Brain microvascular endothelial cell (primary cell): ENCODE measurements at places on chromosomes 4 and X.

GRCh38 chrX:31279359-31279758 is 207.5 kb upstream of the FTHL17 start:
- peak; percentile 12 for DNase-seq

DNA sequence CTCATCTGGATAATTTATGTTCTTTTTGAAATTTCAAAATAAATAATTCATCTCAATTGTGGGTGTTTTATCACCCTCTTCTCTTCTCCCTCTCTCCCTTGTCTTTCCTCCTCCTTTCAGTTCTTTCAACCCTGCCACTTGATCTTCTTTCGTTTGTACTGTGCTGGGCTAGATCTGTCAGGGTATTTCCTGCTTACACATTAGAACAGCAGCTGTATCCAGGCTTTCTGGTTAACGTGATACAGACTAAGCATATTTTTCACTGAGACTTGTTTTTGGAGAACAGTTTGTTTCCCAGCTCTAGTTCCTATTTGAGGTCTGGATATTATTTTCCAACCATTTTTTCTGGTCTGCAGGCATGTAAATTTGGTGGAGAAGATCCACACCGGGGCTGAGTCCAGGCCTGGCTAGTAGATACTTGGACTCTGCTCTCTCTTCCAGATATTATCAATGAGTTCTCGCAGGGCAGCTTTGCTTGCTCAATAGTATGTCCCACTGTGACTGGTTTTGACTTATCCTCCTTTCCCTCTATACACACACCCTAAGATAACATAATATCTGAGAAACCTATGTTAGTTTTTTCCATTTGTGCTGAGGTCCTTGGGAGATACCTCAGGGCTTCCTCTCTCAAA is 1310.7 kb upstream of the TENM3 start:
- no peak for DNase-seq

DNA sequence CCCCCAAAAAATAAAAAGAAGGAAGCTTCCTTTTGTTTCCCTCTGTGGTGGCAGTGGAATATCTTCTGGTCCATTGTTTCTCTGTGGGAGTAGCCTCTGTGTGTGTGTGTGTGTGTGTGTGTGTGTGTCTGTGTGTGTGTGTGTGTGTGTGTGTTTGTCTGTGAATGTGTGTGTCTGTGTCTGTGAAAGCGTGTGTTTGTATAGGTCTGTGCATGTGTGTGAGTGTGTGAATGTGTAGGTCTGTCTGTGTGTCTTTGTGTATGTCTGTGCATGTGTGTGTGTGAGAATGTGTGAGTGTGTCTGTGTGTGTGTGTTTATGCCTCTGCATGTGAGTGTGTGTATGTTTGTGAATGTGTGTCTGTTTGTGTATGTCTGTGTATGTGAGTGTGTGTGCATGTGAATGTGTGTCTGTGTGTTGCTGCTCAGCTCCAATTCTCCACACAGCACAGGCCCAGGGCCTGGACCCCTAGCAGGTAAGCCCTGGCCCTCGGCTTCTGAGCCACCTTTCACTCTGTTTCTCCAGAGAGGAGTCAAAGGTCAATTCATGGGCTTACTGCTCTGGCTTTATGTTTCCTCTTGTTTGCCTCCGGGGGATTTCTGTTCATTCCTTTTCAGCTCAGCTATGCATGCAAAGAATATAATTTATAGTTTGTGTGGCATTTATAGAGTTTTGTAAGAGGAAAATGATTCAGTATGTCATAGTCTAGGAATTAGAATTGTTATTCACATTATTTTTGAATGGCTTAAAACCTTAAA is 89.8 kb downstream of the UCHL1 start:
- no peak for DNase-seq

DNA sequence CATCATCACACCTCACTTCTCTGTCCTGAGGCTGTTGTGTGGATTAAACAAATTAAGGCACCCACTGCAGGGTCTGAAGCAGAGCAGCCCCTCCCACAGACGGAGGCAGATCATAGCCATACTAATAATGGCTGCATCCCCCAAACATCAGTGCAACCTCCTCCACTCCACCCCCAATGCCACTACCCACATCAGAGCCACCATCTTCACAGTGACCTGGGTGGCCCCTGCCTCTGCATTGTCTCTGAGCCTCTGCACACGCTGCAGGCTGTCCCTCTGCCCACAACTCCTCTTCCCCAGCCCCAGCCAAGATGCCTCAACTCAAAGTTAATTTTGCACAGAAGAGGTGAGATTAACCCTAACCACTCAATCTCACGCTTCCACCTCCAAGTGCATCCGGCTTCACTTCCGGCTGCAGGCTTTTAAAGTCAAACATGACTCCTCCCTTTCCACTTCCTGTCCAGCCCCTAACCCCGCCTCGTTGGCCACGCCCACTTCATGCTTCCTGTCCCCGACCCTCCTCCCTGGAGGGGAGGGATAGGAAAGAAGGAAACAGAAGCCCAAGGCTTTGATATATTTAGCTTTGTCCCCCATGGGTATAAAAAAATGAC is 22.7 kb downstream of the JAKMIP1 start:
- DNase-seq, result no peak

DNA sequence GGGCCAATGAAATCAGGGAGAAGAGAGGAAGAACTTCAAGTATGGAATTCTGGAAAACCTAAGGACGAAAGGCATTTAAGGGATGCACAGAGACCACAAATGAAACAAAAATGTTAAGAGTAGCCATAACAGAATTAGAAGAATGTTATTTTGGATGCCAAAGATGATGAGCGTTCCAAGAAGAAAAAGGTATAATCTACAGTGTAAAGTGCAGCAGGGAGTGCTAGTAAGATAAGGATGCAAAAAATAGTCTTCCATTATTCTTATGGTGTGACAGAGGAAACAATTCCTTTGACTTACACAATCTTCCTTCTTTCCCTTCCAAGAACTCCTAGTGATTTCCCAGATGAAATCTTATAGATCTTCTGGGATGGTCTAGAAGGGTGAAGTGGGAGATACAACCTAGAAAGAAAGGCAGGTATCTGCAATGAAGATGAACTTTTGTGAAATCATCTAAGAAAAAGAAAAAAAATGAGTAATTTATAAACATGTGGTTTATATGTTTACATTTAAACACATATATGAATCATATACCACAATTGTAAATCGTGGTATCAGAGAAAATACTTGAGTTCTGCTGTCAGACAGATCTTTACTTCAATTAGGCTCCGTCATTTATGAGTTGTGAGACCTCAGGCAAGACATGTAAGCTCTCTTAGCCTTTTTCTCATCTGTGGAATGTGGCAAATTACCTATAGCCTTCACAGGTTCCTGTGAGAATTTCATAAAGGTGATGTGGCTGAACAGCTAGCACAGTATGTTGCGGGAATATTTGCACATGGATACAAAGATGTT is 8.1 kb downstream of the MORF4L2 start:
- DNase-seq, result no peak

- DNase-seq, result no peak
Measured at GRCh38 chr4:7107166-7107905, 39.5 kb upstream of the GRPEL1 start.

- DNase-seq, result peak; percentile 68
Measured at GRCh38 chr4:158722917-158723793, at the start of gene PPID. Gene PPID, minus strand, starts transcription at chr4:158723396. Its CDS starts 108 bp downstream, at chr4:158723288.

- no peak for DNase-seq
Measured at GRCh38 chr4:186148336-186148975, 42.9 kb upstream of the CYP4V2 start.

GRCh38 chr4:100849319-100849718 is 331.5 kb upstream of the EMCN start:
- no peak for DNase-seq

GRCh38 chr4:8319061-8319460 is 49.5 kb downstream of the HTRA3 start:
- DNase-seq, result no peak

- DNase-seq, result peak; percentile 15
Measured at GRCh38 chr4:165079476-165079875, 25.8 kb downstream of the TRIM75 start.
